ENCODE measurements at places on chromosomes 6 and 20.

GRCh38 chr6:69881322-69882151, 15.2 kb downstream of the COL19A1 start:
- DNase-seq, result peak; percentile 41

GRCh38 chr6:95578106-95578410, 723 bp downstream of the MANEA start:
- DNase-seq, result no peak

- no peak for DNase-seq
Measured at GRCh38 chr6:8335381-8335780, 100.0 kb downstream of the SLC35B3 start.

GRCh38 chr6:84033523-84034451, at the start of gene MRAP2:
Gene MRAP2, plus strand, starts transcription at chr6:84033772. Its CDS starts 21,547 bp downstream, at chr6:84055319.
- peak; percentile 25 for DNase-seq

DNA sequence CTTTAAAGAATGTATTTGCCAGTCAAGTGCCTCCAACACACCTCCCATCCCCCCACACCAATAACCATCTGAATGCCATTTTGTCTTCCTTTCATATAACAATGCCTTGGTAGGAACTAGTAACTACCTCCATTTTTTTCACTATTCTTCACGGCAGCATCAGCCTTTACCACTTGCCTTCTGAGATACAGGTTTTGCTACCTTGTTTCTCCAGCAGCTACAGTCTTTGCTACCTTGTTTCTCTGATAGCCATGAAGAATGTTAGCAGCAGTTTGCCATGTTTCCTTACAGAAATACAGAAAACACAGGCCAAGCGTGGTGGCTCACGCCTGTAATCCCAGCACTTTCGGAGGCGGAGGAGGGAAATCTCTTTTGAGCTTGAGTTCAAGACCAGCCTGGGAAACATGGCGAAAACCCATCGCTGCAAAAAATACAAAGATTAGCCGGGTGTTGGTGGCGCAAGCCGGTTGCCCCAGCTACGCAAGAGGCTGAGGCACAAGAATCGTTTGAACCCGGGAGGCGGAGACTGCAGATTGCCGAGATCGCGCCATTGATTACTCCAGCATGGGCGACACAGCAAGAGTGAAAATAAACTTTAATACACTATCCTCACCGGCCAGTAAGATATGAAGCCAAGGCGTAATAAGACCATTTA, 100.9 kb downstream of the HFE start:
- DNase-seq, result peak; percentile 72
